GM12891 (cell line): ENCODE measurements at places on chromosomes 13 and 19.

DNA sequence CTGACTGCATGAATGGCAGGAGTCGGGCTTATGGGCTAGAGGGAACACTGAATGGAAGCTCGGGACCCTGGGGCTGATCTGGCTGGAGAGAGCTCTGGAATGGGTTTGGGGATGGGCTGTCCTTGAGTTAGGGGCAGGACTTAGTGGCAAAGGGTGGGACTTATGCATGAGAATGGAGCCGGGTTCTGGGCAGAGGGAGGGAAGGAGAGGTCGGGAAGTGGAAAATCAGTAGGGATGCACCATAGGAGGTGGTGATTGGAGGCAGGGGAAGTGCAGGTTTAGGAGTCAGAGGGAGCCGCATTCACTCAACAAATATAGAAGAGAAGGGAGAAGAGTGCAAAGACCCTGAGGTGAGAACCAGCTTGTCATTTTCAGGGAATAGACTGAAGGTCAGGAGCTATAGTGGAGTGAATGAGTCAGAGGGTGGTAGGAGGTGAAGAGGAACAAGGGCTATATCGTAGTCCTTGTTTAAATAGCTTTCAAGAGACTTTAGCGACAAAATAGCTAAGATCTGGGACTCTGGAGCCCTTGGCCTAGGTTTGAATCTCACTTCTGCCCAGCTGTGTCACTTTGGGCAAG lies 748 bp downstream of the RAB4B start:
- DNase-seq = no peak

GRCh38 chr13:37615276-37615675 lies 16.7 kb upstream of the POSTN start:
- no peak for DNase-seq

- DNase-seq = peak; percentile 99
Observed at GRCh38 chr13:24160458-24161009, at the start of gene SPATA13. Gene SPATA13, plus strand, starts transcription at chr13:24160720. Its CDS starts 62,210 bp downstream, at chr13:24222930.

GRCh38 chr13:54845351-54845965 lies 1816.8 kb downstream of the OLFM4 start:
- no peak for DNase-seq

DNA sequence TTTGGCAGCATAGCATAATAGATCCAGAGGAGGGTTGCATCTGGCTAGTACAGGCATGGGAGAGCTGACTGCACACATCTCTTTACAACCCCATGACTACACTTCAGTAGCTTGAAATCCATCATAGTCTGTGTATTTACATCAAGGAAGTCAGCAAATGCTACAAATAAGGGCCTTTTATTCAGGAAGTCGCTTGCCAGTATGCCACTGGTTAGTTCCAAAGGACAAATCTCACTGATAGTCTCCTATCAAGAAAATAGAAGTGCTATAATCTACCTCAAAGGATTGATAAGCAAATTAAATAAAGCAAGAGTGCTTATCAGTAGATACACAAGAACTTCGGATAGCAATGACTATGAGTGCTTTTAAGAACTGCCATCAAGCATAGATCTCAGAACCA lies 112.7 kb downstream of the KLF12 start:
- no peak for DNase-seq

DNA sequence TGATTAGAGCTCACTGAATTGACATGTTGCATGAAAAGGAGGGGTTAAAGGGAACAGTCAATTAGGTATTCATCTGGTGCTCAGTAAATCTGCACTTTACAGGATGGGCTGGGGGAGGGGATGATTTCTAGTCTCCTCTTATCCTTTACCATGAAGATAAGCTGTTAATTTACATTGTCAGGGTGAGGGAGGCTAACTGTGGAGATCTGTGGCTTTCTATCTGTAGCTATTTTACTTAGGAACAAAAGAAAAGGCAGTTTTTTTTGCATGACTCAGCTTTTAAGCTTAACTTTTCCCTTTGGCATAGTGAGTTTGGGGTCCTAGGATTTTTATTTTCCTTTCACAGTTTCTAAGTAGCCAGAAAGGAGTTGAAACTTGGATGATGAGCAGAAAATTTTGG lies 253.3 kb downstream of the LMO7 start:
- no peak for DNase-seq

DNA sequence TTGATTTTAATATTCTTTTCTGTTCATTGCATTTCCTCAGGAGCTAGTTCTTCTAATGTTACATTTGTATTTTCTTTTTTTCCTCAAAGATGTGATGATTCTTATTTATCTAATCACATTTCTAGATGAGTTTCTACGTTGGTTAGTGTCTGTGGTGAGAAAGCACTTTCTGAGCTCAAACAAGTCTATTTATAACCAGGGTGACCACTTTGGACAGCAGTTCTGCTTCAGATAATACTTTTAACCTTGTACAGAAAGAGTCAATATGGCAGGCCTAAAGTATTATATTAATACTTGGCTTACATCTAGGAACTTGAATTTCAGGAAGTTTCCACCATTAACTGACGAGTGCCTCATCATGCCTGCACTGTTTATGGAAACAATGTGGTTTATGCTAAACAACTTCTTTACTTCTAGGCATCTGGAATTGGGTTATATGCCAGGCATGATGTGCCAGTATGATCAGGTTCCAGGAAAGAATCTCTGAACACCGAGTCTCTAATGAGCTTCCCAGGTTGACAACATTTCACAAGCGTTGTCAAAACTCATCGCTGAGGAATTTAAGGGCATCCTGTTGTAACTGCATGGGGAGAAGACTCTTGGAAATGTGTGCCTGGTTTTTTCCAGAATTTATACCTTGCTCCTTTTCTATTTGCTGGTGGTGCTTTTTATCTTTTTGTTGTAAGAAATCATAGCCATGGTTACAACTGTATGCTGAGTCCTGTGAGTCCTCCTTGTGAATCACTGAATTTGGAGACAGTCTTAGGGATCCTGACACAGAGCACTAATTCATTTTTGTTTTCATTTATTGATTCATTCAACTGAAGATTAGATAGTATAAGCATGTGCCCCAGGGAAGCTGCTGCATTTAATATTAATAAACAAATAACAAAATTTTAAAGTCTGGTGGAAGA lies 344.4 kb upstream of the PCDH9 start:
- no peak for DNase-seq

DNA sequence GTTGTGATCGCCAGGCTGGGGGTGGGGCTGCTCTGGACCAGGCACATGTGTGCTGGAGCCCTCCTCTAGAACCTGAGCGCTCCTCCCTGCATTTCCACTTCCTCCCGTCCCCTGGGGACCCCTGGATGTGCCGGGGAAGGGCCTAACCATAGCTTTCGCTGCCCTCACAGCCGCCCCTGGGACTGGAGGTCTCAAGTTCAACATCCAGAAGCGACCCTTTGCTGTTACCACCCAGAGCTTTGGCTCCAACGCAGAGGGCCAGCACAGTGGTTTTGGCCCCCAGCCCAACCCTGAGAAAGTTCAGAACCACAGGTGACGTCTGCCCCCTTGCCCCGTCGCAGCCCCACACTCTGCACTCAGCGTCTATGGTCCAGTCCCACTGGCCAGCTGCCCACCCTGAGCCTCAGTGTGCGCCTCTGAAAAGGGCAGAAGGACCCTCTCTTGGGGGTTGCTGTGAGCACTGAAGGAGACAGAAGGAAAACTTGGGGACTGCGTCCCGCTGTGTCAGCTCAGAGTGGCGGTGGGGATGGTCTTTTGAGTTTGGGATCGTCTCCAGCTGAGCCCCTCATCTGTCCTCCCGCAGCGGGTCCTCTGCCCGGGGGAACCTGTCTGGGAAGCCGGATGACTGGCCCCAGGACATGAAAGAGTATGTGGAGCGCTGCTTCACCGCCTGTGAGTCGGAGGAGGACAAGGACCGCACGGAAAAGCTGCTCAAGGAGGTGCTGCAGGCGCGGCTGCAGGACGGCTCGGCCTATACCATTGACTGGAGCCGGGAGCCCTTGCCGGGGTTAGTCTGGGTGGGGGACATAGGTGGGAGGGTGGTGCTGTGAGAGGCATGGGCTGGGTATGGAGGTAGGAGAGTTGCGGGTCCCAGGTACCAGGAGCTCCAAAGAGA lies 6.0 kb downstream of the LENG8 start:
- DNase-seq = no peak

DNA sequence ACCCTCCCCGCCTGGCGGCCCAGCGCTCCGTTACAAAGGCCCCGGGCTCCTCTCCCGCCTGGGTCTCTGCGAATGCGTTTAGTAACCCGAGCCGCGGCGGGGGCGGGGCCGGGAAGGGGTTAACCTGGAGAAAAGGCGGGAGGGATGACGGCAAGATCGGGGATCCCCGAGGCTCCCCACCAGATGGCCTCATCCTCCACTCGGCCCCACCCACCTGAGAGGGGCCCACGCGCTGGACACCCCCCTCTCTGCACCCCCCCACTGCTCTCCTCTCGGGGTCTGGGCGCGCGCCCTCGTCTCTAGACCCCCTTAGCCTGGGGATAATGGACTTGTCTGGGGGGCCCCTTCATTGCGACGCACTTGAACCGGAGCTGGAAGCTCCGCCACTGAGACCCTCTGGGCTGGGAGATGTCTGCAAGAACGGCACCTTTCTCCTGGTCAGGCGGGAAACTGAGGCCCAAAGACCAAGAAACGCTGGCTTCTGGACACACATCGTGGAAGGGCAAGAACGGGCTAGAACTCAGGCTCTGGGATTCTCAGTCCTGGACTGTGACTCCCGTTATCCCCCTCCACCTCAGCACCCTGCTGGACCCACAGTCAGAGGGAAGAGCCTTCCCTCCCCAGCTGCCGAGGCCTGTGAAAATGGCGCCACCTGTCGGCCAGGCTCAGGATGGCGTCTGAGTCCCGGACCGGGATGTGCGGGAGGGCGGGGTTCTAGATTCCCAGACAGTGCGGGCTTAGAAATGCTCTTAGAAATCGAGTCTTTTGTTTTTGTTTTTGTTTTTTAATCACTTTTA lies 2.9 kb upstream of the LTBP4 start:
- DNase-seq = peak; percentile 80

DNA sequence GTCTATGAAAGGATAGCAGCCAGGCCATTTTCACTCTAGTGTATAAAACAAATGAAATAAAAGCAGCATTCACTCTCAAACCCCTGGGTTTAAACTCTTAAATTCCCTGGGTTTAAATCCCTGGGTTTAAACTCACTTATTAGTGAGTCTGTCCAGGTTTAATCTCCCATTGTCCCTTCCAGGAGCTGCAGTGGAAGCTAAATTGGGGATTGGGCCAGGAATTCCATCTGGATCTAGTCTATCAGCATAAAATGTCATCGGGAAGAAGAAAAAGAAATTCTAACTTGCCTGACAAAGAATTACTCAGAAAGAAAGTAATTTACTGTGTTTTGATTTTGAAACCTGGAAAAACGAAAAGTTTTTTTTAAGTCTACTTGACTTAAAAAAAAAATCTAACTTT lies 54.8 kb downstream of the FRY start:
- no peak for DNase-seq

DNA sequence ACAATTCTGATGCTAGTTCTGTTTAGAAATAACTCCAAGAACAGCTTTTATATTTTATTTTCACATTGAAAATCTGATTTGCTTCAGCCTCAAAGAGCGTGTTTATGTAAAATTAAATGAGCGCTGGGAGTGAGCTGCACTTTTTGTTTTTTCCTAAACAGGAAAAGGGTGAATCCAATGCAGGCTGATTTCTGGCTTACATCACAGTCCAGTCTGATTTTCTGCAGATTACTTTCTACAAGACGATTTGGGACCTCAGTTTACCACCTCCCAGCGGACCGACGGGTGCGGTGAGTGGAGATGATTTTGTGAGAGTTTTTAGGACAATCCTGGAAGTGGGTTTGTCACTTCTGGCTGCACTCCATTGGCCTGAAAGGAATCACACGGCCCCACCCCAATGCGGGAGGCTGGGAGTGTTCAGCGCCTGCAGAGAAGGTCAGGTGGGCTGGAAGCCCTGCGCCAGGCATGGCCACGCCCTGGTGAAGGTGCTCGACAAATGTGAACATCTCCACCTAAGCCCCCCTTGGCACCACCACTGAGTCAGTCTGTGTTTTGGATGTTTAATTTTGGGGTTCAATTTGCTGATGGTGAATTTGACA lies 90.1 kb downstream of the ANKRD10 start:
- DNase-seq = no peak

DNA sequence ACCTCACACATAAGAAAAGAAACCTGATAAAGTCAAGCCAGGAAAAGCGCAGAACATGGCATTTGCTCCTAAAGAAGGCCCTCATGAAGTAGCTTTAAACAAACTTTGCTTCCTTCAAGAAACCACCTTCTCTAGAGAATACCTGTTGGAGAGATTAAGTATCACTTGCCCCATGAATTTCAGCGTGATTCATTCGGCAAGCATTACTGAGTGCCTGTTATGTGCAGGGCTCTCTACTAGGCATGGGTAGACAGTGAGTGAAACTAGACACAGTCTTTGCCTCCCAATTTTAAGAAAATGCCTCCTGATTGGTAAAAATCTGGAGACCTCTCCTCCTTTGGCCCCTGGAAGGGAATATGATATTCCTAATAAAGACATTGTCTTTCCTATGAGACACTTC lies 475.8 kb upstream of the NBEA start:
- DNase-seq = no peak

DNA sequence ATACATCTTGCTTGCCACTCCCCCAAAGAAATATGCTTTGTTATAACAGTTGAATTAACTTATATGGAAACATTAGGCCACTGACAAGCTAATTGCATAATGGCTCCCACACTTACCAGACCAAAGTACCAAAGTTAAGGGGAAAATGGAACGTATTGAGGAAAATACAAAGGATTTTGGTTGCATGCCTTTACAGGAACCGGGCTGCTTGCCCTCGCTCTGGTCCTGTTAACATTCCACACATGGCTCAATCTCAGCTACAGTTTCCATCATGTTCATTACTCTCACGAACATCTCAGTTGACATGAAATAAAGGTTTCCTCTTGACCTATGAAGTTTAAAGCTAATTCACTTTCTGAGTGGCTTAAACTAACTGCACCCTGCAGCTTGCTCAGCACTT lies 220.7 kb upstream of the RXFP2 start:
- DNase-seq = no peak

- DNase-seq = no peak
Observed at GRCh38 chr13:66958611-66959010, 271.5 kb downstream of the PCDH9 start.

- peak; percentile 14 for DNase-seq
Observed at GRCh38 chr19:14160017-14160703, 23.8 kb upstream of the ASF1B start.

DNA sequence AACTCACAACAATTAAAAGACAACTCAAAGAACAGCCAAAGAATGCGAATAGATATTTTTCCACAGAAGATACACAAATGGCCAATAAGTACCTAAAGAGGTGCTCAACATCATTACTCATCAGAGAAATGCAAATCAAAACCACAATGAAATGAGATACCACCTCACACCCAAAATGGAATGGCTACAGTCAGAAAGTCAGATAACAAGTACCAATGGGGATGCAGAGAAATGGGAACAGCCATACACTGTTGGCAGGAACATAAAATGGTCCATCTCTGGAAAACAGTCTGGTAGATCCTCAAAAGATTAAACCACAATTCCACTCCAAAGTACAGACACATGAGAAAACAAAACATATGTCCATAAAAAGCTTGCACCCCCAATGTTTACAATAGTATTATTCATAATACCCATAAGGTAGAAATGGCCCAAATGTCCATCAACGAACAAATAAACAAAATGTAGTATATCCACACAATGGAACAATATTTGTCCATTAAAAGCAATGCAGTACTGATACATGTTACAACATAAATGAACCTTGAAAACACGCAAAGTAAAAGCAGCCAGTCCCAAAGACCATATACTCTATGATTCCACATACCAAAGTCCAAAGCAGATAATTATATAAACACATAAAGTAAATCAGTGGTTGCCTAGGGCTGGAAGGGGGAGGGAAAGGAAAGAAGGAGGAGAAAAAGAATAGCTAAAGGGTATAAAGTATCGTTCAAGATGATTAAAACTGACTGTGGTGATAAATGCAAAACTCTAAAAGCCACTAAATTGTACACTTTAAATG lies 19.6 kb downstream of the USP12 start:
- DNase-seq = no peak
